ENCODE measurements at places on chromosomes 7 and 10. TPM values are rescaled to one million over a fixed set of nuclear protein-coding genes. Genes with fewer than 3 reads are reported as not detected.

DNA sequence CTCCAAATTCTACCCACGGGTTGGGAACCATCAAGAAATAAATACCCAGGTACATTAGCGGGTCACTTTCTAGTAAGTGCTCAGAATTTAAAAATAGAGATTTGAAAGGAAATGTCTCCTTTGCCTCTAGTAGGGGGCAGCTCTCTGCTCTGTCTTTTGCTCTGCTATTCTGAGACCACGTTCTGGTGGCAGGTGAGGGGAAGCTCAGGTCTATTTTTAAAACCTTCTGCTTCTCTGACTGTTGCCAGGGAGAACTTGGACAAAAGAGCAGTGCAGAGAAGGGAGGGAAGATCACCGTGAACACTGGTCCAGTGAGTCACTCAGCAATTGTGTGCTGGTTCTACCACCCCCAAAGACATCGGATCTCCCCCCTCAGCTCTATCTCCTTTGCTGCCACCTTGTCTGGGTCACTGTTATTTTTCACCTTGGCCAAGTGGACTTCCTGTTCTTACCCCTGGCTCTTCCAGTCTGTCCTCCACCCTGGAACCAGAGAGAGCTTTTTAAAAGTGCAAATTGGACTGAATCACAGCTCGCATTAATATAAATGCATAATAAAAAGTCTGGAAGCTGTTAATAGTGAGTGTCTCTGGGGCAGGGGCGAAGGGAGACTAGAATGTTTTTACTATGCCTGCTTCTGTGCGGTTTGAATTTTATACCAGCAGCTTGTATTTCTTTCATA lies 72.4 kb upstream of the LOXL4 start:
- no peak for DNase-seq

- peak; percentile 27 for DNase-seq
Measured at GRCh38 chr10:97640868-97641811, 669 bp downstream of the PI4K2A start.

GRCh38 chr7:70455925-70456324 lies 676.0 kb upstream of the GALNT17 start:
- no peak for DNase-seq

DNA sequence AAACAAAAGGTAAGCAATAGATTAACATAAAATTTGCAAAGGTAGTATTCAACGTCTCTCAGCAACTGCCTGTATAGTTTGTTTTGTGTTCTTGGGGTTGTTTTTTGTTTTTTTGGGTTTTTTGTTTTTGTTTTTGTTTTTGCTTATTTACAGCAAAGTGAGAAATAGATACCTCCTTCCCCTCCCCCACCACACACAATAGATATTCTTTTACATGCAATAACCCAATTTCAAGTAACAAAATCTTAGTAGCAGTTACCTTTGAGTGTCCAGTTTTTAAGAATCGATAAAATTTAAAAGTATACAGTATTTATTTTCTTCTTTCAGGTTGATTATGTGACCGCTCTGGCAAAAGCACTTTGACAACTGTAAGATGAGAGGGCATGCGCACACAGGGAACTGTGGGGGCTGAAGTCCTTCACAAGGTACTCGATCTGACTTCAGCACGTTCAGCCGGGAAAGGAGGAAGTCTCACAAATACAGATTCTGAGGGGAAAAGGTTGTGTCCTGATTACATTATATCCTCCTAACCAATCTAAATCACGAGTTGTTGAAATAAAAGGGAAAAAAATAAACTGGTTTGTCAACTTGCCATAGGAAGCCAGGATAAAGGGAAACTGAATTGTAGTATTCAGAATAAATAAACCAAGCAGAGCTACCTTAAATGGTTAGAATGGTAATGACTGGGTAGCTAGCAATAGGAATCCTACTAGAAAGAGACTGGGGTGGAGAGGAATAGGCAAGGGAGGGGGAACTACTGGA lies 47.8 kb downstream of the CPEB3 start:
- peak; percentile 37 for DNase-seq

Gene SH2D4B
- polyA plus RNA-seq: 0.09 TPM

- DNase-seq: no peak
Measured at GRCh38 chr10:99057936-99058690, 177.5 kb downstream of the HPSE2 start.

Gene MSRB2
- polyA plus RNA-seq: 37.4 TPM

- no peak for DNase-seq
Measured at GRCh38 chr10:103692436-103692951, 162.9 kb downstream of the SH3PXD2A start.

- peak; percentile 71 for DNase-seq
Measured at GRCh38 chr10:133187906-133188681, 28.1 kb downstream of the KNDC1 start.

GRCh38 chr10:9786576-9786975 lies 1231.1 kb upstream of the CELF2 start:
- DNase-seq: no peak

DNA sequence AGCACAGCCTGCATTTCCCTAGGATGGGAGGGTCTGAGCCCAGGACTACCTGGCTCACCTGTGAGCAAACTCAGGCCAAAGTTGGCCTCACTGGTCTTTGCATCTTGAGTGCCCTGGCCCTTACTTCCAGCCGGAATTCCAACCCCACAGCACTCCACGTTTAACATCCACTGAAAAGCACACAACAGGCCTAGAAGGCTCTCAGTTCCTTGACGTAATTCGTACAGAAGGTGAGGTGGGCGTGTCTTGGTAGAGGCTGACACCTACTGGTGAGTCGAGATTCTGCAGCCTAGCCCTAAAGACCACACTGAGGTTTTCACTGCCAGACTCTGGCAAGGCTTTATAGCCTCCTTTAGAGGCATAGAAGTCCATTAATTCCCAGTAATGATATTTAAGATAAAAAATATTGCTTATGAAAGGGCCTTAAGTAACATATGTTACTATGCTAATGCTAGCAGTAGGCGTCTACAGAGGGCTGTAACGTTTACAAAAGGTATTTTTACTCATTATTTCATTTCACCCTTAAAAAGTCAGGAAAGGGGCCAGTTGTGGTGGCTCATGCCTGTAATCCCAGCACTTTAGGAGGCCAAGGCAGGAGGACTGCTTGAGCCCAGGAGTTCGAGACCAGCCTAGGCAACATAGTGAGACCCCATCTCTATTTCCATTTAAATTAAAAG lies 95.8 kb downstream of the HIP1 start:
- DNase-seq: peak; percentile 63

Gene CALCR
- polyA plus RNA-seq: not detected

DNA sequence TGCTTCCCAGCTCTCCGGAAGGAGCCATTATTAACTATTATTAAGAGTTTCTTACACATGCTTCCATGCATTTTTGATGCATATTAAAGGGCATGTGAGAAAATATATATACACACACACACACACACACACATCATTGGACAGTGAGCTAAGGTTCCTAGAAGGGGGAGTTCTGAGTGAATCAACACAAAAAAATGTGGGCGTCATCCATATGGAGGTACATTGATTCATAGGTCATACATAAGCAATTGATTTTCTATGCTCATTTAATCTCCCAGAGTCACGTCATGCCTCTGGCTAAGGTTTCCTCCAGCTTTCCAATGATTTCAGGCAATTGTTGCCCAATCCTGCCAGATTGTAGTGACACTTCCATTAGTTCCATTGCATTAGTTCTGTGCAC lies 269.4 kb downstream of the DNAJB9 start:
- DNase-seq: no peak

DNA sequence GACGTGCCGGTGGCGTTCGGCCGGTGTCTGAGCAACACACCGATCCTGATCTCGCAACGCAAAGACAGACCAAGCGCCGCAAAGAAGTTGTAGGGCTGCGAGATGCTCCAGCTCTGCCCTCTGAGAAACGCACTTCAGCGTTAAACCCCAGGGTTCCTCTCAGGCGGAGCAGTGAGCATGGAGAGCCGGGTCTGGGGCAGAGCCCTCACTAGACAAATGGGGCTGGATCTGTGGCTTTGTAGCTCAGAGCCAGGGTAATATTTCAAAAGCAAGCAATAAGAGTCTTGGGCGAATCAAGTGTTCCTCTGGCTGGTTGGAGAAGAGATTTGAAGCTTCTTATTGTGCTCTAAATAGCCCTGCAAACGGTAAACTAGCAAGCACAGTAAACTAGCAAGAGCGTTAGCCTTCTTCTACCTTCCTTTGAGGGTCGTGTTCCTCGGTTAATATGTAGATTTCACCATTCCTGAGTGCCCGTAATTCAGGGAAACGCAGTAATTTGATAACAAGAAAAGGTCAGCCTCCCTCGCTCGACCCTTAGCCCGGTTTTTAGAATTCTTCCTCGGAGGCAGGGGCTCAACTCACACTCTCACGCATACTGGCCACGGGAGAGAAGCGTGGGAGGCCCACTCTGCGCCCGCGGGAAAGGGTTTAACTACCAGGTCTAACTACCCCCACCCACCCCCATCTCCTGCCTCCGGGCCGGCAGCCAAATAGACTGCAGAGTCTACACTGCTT lies 6.7 kb downstream of the SKAP2 start:
- DNase-seq: peak; percentile 37

Gene NKX2-3
- polyA plus RNA-seq: not detected

DNA sequence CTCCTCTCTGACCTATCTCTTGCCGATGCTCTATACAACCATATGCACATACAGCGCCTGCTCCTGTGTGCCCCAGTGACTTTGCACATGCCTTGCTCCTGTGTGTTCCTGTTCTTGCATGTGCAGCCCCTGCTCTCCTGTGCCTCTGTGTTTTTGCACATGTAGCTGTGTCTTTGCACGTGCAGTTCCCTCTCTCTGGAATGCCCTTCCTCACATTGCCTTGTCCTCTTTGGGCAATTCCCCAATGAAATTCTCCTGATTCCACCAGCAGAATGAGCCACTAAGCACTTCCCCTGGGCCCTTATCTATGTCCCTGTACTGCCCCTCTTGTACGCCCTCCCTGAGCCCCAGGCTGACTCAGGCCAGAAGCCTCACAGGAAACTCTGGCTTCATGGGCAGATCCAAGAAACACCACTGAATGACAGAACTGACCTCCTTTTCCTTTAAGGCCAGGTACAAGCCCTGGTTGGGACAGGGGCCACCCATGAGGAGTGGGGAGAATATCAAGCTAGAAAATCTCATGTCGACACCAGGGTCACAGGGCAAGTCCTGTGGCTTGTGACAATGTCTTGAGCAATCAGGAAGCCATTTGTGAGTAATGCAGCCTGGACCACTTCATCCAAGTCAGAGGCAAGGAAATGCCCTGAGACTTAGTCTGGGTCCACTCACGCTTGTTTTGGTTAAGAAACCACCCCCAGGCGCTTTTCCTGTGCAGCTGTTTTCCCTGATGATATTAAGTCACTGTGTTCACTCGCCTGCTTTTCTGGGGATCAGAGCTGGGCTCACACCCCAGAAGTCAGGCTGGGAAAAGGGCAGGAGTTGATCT lies 1.9 kb upstream of the ARHGAP22 start:
- peak; percentile 48 for DNase-seq

- DNase-seq: peak; percentile 78
Measured at GRCh38 chr7:100895956-100896731, 456 bp upstream of the ACHE start.

Gene NME8
- polyA plus RNA-seq: 0.51 TPM

- DNase-seq: no peak
Measured at GRCh38 chr7:36985866-36986400, 261.6 kb upstream of the AOAH start.

DNA sequence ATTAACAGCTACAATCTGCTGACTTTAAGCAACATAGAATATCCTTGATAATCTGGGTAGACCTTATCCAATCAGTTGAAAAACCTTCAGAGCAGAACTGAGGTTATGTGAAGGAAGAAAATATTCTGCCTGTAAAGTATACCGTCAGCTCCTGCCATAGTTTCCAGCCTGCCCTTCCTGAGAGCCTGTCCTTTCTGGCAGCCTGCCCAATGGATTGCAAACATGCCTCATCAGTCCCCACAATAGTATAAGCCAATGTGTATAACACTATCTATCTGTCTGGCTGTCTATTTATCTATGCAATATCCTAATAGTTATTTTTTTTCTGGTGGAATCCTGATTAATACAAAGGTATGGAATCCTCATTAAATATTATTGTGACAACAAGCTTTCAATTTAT lies 489.2 kb upstream of the KCND2 start:
- peak; percentile 16 for DNase-seq

Gene SUN3
- 0.29 TPM for polyA plus RNA-seq

DNA sequence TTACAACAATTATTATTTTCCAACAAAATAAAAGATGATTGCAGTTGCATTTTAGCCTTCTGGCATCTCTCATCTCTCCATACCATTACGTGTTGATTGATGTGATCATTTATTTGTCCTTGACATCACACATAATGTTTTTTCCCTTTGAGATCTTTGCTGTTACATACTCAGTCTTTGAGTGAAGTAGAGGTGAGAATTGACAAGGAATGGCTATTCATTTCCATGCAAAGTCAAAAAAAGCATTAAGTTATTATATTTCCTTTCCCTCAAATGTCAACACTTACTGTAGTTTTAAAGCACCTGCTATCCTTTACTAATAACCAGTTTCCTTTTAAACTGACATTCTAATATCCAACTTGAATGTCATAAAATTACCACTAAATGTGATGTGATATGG lies 33.6 kb downstream of the DYNC1I1 start:
- no peak for DNase-seq

DNA sequence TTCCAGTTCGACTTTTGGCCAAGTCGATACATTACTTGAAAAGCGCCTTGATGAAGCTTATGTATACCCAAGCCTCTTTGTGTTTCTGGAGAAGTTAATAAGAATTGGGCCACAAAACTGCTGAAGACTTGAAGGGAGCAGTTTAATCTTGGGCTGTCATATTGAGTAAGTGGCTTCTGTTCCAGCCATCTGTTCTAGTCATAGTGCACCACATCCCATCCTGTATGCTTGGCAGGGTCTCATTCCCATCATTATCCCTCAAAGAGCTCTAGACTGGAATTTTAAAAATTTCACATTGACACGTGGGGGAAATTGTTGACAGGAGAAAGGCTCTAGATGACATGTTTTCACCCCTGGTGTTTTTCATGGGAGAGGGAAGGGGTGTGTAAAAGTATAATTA lies 196.6 kb upstream of the PLPP4 start:
- no peak for DNase-seq

DNA sequence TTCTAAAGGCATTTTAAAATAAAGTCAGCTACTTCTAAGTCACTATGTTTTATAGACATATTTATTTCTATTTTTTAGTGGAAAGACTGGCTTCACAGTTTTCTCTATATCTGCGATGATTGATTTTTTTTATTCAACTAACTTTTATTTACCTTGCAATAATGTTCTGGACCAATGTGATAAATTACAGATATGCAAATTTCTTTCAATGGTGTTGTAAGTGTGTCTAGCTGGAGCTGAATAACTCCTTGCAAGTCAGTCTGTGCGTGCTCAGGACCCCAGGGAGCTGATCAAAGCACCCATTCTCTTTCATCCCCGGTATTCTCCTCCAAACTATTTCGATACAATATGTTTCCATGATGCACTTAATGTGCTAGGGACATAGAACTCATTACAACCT lies 9.7 kb downstream of the PTF1A start:
- DNase-seq: no peak

DNA sequence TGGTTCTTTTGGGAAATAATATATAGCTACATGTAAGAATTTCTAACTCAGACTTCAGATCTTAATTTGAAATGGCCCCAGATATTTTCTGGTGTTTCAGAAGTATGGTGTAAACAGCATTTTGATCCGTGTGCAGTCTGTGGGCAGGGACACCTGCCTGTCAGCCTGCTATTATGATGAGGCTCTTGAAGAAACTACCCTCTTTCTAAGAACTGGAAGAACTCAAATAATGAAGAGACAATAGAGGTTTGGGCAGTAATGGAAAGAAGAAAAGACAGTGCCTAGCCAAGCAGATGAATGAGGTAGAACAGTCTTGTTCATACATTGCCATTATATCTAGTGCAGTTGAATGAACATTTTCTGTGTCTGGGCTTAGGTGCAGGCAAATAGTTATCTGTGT lies 256.6 kb downstream of the ARHGAP21 start:
- DNase-seq: no peak

Gene SORCS1
- 0.20 TPM for polyA plus RNA-seq

- DNase-seq: peak; percentile 99
Measured at GRCh38 chr10:5684318-5684970, at the start of gene TASOR2. Gene TASOR2, plus strand, starts transcription at chr10:5684838. Its CDS starts 35,805 bp downstream, at chr10:5720643.

All from left lung (tissue), 14 donors.